ENCODE measurements at places on chromosomes 4 and X. TPM values are rescaled to one million over a fixed set of nuclear protein-coding genes. Genes with fewer than 3 reads are reported as not detected.

DNA sequence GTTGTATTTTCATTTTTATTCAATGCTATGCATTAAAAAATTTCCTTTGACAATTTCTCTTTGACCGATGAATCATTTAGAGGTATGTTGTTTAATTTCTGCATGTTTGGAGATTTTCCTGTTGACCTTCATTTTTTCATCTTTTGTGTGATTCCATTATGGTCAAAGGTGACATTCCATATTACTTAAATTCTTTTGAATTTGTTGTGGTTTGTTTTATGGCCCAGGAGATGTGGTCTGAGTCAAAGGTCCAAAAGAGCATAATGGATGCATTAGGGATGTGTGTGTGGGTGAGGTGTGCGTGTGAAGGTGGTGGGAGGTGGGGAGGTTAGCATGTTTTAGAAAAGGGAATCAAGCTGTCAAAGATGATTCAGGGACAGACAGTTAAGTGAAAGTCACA lies 76.0 kb upstream of the GIMD1 start:
- no peak for DNase-seq

The MAGEB10 gene
- total RNA-seq: not detected

- no peak for DNase-seq
These were observed 14.0 kb upstream of the PITX2 start for GRCh38 chr4:110636680-110637407.

The PRIMPOL gene
- total RNA-seq: 21.5 TPM

The CABS1 gene
- not detected for total RNA-seq

DNA sequence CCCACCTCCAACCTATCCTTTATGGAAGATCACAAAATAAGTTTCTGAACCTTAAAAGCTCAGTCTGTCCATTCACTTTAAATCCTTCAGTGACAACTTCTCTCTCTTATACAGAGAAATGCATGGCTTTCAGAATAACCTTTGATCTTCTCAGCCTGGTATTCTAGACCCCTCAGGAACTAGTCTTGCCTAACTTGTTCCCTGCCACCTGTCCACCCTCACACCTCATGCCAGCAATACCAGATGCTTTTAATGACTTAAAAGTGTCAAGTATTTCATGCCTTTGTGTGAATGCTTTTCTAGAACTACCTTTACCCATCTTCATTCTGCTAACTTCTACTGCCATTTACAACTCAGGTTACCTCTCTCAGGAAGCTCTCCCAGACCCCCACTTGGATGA lies 7.4 kb downstream of the EXOC1L start:
- DNase-seq: no peak

The CFP gene
- total RNA-seq: 0.59 TPM

- no peak for DNase-seq
These were observed 36.9 kb upstream of the PROM1 start for GRCh38 chr4:16120720-16121119.

The EGF gene
- total RNA-seq: not detected

Data from B cell (primary cell).